ENCODE measurements at places on chromosomes 4 and X.

- no peak for DNase-seq
Measured at GRCh38 chr4:17027495-17027894, 129.1 kb upstream of the LDB2 start.

DNA sequence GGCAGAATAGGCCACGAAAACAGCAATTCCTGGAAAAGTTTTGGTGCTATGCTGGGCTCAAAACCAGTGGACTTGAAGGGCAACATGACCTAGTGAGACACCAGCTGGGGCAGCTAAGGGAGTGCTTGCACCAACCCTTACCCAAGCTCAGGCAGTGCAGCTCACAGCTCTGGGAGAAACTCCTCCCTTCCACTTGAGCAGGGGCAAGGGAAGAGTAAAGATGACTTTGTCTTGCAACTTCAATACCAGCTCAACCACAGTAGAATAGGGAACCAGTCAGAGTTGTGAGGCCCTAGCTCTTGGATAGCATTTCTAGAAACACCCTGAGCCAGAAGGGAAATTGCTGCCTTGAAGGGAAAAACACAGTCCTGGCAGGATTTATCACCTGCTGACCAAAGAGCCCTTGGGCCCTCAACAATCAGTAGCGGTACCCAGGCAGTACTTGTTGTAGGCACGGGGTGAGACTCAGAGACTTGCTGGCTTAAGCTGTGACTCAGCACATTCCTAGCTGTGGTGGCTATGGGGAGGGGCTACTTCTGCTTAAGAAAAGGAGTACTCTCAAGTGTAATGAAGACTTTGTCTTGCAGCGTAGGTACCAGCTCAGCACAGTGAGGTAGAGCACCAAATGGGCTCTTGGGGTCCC lies 19.7 kb upstream of the ABCG2 start:
- DNase-seq = no peak

DNA sequence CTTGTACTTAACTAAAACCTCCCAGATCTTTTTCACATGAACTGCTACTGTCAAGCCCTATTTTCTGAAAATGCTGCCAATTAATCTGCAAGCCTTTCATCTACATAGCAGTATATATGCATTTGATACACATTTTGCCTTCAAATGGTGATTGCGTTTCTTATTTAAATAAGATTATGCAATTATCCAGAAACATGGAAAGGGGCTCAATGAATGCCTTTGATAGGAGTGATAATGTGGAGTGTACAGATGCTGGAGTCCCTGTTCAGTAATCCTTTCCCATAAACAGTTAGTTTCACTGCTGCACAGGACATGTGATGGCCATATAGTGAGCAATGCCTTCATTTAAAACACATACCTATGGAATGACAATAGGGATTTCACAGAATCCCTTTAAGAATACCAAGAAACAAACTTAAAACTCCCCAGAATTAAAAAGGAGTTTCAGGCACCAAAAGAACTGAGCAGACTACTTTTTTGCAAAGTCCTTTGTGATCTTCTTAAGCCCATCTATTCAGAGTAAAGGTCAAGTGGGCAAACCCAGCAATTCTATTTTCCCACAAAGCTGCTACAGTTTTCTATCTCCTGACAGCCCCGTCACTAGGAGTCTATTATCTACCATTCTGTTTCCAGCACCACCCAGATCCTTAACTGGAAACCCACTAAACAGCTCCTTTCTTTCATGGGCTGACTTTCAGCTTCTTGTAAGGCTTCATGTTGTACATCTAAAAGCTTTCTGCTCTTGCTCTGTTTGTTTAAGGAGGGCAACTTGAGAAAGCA lies 120.3 kb downstream of the UNC5C start:
- DNase-seq = no peak

DNA sequence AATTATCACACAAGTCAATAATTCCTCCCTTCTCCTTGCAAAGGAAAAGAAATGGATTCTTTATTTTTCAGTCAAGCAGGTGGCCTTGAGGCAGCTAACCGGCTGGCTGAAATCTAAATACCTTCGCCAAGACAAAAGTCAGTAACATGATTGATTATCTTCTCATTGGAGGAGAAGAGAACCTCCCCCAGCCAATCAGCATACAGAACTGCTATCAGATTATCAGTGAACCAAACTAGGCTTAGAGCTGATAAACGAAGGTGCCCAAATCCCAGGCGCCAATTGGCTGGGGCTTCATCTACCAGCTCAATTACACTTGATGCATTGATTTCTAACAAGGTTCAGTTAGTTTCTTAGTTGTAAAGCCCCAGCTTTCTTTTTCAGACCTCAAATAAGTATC lies 152.4 kb upstream of the NOCT start:
- DNase-seq = no peak

DNA sequence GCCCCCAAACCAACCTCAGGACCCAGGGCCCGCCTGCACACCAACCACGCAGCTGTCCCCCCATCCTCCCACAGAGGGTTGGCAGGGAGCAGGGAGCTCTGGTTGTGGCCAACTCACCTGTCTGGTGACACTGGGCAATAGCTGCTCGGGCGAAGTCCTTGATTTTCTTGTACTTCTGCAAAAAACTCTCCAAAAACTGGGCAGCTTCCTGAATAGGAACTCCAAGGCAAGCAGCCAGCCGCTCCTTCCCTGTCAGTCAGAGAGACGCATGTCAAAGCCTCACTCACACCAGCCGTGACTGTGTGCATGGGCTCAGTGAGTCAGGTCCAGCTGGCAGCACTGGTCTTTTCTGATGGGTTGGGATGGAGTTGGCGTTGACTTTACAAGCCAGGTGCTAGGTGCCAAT lies 26.4 kb downstream of the NAT8L start:
- no peak for DNase-seq

DNA sequence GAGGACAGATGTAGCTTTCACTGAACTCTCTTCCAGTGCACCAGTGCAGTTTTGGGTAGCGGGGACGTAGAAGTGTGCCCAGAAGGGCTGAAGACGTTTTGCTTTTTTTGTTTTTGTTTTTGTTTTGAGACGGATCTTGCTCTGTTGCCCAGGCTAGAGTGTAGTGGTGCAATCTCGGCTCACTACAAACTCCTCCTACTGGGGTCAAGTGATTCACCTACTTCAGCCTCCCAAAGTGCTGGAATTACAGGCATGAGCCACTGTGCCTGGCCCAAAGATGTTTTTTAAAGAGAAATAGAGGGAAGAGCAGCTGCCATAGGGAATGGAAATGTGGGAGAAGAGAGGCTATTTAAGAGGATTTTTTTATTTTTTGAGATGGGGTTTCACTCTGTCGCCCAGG lies 74.4 kb upstream of the ACSL1 start:
- DNase-seq = no peak

GRCh38 chr4:33467291-33467690 lies 2747.1 kb downstream of the PCDH7 start:
- DNase-seq = no peak

DNA sequence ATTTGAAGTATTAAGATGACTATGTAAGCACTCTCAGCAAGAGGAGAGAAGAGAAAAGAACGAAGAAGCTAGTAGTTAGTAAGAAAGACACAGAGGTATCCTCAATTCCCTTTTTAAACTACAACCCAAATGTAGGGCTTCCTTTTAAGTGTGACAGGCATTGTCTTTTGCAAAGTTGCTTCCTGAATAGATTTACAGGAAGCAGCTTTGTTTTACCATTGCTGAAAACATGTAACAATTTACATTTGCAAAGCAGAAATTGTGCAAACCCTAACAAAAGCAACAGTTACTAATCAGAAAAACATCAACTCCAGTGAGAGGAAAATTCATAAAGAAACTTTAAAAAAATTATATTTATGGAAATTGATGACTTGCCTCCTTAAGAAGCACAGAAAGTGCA lies 96.4 kb downstream of the FAM13A start:
- DNase-seq = no peak

DNA sequence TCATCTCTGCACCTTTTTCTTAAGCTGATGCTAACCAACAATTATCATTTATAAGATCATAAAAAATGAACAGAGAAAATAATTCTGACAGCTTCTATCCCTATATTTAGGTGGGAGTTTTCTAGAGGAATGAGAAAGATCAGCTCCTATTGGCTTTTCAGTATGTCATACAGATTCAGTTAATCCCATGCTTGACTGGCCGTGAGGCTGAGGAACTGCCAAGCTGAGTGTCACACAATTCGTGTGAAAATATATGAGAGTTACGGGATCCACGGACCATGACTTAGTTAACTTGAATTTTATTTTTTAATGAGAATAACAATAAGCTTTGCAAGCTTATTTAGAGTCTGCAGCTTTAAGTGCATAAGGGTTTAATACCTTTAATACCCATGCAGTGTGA lies 37.5 kb downstream of the PHEX start:
- DNase-seq = no peak

DNA sequence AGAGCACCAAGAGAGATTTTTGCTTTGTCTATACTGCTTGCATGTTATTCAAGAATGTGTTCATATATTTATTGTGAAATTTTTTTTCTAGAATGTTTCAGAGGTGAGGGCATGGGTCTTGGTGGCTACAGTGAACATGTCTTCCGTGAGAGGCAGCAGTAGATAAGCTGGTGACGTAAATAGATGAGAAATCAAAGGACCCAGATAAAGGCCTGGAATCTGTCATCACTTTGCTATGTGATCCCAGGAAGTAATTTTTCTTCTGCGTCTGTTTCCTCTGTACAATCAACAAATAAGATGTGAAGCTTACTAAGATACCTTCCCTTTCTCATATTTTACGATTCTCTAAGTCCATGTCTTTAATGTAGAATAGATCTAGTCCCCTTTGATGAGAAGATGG lies 129.1 kb downstream of the COL4A6 start:
- no peak for DNase-seq
